Stimulated activated CD4-positive, alpha-beta T cell treated with anti-CD3 and anti-CD28 coated beads, Interleukin-2, amount 100 ng/mL, for 24 hours (primary cell): ENCODE measurements at places on chromosomes 1 and 21.

DNA sequence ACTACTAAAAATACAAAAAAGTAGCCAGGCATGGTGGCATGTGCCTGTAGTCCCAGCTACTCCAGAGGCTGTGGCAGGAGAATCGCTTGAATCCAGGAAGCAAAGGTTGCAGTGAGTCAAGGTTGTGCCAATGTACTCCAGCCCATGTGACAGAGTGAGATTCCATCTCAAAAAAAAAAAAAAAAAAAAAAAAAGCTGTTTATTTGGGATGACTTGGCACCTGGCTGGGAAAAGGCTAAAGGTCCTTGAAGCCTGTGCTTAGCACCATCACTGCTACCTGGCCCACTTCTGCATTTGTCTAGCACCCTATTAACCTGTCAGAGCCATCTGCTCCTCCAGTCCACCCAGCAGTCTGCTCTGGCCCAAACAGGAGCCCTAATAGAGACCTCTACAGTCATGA, 25.0 kb downstream of the PRDX6 start:
- no peak for DNase-seq

DNA sequence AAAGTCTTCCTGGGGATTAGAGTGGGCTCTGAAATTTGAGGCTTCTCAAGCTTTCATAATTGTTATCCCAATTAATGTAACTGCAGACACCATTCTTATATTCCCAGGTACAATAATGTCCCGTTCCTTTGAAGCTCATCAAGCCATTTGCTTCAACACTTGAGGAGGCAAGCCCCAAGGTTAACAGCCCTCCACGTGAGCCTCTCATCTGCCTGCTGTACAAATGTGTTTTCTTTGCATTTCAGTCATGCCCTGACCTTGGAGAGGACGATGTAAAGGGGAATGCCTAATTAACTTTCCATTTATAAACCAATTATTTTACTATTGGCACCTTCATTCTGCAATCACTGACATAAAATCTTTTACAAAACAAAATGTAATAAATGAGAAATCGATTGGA, 106.3 kb downstream of the SETD4 start:
- no peak for DNase-seq

DNA sequence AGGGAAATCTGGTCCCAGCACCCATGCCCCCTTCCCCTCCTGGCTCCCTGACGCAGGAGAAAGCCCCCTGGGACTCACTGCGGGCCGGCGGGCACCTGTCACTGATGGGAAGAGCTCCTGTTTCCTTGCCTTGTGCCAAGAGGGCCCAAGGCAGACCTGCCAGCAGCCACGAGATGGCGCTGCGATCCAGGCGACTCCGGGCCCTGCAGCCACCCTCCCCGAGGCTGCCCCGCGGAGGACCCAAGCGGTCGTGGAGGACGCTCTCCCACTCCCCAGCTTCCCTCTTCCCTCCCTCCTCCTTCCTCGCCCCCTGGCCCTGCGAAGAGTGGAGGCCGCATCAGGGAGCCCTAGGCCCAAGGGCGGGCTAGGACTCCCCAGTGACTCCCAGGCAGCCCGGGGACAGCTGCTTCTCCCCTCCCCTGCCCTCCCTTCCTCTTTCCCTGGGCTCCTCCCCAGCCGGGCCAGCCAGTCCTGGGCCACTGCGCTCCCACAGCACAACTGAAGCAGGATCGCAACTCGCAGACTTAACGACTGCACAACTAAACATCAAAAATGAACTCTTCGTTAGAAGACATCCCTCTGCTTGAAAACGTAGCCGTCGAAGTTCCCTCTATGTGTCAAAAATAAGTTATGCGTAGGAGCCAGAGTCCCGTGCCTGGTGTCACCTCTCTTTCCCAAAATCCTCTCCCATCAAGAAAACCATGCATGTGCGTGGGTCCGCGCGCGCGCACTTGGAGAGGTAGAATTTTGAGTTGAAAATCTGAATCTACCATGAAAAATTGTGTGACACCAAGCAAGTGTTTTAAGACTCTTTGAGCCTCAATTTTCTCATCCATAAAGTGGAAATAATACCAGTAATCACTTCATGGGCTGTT, 34.2 kb downstream of the BATF3 start:
- peak; percentile 85 for DNase-seq

GRCh38 chr1:165152109-165152508, 204.4 kb downstream of the LMX1A start:
- no peak for DNase-seq

DNA sequence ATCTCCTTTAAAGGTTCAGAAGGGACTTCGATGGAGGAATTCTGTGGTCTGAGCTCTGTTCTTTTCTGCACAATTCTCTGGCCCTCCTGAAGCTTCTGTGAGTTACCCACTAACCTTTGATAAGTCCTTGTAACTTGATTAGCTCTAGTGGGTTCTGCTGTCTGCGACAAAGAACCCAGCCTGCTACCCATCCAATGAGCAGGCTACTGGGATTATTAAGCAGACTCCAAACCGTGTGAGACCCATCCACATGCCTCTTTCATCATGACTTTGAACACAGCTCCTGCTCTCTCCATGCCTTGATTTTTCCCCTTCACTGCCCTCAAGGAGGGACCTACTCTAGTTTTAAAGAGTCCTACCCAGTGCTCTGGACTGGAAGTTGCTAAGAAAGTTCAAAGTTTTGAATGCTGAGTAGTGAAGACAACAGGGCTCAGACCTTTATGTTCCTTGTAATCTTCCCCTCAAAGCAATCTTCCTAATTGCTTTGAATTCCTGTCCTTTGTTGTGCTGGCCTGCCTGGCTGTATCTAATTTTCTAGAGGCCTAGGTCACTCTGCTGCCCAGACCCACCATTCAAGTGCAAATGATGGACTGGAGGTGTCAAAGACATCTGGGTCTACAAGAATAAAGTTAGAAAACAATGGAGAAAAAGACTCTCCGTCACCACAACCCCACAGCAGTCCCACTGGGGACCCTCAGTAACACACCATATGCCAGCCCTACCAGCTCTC, 146.9 kb downstream of the RHOU start:
- DNase-seq = no peak

DNA sequence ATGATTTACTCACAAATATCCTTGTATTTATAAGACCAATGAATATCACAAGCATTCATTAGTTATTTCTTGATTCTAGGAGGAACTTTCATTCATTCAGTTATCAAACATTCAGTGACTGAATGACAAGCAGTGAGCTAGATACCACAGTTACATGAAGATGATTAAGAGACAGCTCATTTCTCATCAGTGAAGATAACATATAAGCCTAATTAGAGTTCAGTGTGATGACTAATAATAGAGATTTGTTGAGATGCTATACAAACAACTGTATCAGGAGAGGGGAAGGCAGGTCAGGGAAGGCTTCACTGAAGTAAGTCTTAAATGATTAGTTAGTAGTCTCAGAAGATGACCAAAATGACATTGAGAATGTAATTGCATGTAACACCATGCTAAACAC, 14.6 kb upstream of the C1orf105 start:
- DNase-seq = no peak

- no peak for DNase-seq
These were observed 210.6 kb downstream of the ROR1 start for GRCh38 chr1:63984257-63984929.

DNA sequence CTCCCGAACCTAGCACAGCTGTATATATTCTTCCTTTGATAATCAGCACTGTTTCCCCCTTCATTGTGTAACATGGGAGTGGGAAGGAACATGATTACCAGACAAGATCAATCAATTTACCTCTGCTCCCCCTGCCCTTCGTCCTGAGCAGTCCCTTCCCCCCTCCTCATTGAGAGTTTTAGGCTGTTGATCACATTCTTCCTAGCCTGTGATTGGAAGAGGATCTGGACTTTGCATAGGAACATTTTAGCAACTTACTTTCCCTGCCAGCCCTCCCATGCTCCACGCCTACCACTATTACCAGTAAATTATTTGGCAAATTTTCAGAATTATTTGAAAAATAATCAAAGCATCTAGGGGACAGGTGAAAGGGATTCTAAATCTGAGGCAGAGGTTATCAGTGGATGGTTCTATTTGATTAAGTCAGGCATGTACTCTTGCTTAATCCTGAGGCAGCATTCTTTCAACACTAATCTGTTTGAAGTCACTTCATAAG, 62.7 kb upstream of the ABCD3 start:
- no peak for DNase-seq

- DNase-seq = no peak
These were observed 911.1 kb downstream of the KCNT2 start for GRCh38 chr1:195697130-195697529.

- DNase-seq = no peak
These were observed 74.3 kb upstream of the EDN2 start for GRCh38 chr1:41558761-41559171.

DNA sequence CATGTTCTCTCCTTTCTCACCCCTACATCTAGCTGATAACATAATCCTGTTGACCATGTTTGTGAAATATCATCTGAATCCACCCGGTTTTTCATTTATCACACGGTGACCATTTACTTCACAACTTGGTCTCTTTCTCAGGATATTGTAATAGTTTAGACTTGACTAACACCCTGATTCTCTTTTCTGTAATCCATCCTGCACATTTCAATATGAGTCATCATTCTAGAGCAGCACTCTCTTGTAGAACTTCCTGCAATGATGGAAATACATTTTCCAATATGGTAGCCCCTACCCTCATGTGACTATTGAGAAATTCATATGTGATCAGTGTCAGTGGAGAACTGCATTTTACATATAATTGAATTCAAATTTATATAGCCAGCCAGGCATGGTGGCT, 2.3 kb upstream of the JAM2 start:
- no peak for DNase-seq

- no peak for DNase-seq
These were observed 24.0 kb upstream of the DENND1B start for GRCh38 chr1:197799271-197799670.

DNA sequence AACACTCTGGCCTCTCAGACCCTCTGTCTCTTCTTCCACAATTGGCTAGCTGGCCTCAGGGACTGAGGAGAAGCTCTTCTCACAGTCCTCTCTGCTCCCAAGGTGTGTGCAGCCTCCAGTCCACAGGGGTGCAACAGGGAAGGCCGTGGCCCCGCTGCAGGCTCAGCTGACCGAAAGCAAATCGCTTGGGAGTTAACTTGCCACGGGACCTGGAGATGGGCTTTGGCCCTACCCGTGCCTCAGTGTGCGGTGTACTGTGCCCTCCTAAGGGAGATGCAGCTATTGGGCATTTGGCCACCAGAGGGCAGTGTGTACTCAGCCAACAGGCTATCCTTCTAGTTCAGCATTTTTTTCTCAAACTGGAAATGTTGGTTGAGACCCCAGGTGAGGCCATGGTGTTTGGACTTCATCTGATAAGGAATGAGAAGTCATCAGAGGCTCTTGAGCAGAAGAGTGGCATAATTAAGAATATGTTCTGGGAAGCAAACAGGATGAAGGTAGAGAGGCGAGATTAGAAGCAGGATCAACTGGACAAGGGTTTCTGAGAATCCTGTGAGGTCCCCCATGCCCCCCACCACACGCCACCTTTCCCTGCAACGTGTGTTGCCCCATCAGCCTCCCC, 42.5 kb upstream of the TMEM125 start:
- DNase-seq = peak; percentile 91

GRCh38 chr21:31537872-31538576, 121.5 kb upstream of the SOD1 start:
- DNase-seq = no peak

DNA sequence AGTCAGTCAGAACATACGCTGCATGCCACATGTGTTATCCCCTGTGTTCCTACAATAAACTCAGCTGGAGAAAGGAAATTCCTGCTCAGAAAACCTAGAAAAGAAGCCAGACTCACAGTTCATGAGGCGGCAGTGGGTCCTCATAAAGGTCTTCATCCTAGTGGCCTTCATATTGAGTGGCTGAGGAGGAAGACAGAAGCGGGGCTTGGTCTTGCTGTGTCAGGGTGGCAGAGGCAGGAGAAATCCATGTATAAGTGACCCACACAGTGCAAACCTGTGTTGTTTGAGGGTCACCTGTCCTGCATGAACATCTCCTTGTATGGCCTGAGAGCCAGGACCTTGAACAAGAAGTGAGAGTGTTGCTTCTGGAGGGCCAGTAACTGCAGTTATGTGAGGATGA, 4.0 kb upstream of the WNT3A start:
- no peak for DNase-seq

- DNase-seq = no peak
These were observed 25.4 kb downstream of the TMCO4 start for GRCh38 chr1:19774180-19774785.

- DNase-seq = no peak
These were observed 50.2 kb upstream of the ARHGEF16 start for GRCh38 chr1:3404301-3404700.

DNA sequence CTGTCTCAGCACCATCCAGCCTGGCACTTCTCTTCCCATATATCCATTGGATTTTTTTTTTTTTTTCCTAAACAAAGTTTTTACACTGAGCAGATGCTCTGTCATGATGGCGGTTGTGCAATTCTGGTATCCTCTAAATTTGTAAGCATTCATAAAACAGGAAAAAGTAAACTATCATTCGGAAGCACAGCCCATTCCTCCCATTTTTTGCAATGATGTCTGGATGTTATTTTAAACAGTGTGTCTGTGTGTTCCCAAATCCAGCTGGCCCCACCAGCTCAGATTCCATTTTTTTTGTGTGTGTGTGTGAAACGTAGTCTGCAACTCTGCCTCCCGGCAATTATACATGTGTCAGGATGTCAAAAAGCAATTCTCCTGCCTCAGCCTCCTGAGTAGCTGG, 33.5 kb downstream of the PDPN start:
- DNase-seq = no peak

DNA sequence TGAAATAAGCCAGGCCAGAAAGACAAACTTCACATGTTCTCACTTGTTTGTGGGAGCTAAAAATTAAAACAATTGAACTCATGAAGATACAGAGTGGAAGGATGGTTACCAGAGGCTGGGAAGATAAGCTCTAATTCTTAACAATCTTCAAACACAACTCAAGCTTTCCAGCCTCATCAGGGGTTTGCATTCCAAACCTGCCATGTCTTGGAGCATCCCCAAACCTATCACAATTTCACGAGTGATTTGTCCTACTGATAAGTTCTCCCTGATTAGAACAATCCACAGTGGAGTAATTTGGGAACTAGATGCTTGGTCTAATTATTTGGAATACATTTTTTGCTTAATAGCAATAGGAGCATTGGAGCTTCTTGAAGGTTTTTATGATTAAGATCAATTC, 418.5 kb upstream of the PKN2 start:
- DNase-seq = no peak

GRCh38 chr1:47703981-47704596, 266.2 kb downstream of the FOXD2 start:
- no peak for DNase-seq

DNA sequence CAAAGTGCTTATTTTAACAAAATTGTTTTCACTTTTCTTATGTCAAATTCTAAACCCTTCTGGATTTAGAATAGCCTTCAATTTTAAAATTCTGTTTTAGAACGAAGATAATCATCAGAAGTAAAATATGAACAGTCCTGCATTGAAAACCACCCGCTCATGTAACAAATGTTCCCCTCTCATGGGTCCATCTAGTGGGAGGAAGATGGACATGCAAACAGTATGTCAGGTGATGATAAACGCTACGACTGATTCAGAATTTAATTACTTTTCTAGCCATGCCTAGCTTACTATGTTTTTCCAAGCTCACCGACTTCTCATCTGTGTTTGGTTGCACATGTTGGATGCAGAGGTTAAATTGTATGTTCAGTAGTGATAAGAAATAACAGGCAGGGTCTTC, 23.5 kb downstream of the SOD1 start:
- DNase-seq = no peak
